ENCODE measurements at places on chromosomes 2 and 18.

GRCh38 chr18:12571630-12572029 lies 86.3 kb downstream of the SPIRE1 start:
- DNase-seq = no peak

DNA sequence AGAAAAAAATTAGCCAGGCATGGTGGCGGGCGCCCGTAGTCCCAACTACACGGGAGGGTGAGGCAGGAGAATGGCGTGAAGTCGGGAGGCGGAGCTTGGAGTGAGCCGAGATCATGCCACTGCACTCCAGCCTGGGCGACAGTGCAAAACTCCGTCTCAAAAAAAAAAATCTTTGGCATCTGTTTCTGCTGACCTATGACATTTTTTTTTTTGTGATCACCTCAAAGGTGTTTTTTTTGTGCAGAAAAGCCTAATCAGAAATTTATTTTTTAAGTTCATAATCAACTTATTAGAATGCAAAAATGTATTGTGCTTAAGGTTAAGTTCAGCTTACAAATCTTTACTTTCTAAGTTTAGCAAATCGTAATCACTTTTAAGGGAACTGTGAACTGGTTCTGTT lies 45.6 kb downstream of the NAB1 start:
- no peak for DNase-seq

GRCh38 chr2:170467568-170468422 lies 247.3 kb upstream of the SP5 start:
- DNase-seq = no peak

- DNase-seq = no peak
Observed at GRCh38 chr2:234992196-234992595, 40.4 kb downstream of the SH3BP4 start.

DNA sequence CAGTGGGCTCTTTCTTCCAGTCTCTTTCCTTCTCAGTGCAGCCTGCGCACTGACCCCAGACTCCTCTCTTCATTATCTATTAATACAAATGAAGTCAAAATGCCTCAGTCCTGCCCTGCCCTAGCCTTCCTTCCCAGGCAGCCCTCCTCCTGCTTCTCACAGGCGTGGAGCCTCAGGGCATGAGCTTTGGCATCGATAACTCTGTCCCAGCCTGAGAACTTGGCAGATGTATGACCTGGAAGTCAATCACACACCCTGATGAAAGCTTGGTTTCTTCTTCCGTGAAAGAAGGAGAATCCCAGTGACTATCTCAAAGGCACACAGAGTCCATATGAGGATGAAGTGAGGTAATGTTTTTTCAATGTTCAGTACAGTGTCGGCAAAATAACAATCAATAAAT lies 600.7 kb upstream of the ID2 start:
- DNase-seq = no peak

- DNase-seq = no peak
Observed at GRCh38 chr18:56890632-56891031, 239.5 kb downstream of the WDR7 start.

DNA sequence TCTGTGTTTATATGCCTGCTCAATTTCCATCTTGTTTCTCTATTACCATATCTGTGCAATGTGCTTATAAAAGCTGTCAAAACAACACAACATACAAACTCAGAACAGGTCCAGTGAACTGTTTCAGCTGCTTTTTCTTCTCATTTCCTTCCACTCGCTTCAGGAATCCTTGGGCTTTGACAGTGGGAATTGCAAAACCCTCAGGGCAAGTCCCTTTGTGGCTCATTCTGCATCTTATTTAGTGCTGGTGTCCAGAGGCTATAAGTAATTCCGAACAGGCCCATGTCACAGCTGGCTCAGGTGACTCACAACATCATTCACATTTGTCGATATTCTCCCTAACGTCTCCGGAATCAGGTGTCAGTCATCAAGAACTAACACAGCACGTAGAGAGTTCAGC lies 309.9 kb upstream of the ZNF521 start:
- no peak for DNase-seq
